ENCODE measurements at places on chromosomes 12 and 14. TPM values are rescaled to one million over a fixed set of nuclear protein-coding genes. Genes with fewer than 3 reads are reported as not detected.
A peak's percentile ranks its signal among the peaks of the same experiment; 100 is the strongest.

- DNase-seq, result no peak
Observed at GRCh38 chr14:90731487-90731886, 84.7 kb downstream of the TTC7B start.

- no peak for DNase-seq
Observed at GRCh38 chr12:71694099-71694820, 8.4 kb downstream of the TMEM19 start.

- DNase-seq, result no peak
Observed at GRCh38 chr12:113961921-113962710, 4.0 kb downstream of the RBM19 start.

DNA sequence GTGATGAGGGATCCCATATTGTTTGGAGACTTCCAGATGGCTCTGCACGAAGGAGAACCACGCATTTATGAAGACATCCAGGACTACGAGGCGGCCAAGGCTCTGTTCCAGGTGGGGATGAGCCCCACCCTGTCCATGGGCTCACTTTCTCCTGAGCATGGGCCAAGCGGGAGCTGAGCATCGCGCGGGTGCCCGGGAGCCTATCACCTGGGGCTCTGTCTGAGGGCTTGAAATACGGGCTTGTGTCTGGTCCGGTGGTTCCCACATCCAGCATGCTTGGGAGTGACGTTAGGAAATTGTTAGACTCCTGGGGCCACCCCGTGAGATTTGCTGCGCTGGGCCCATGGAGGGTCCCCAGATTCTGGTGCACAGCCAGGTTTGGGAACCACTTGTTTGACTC is 92.9 kb downstream of the CCDC92 start:
- DNase-seq, result peak; percentile 62

DNA sequence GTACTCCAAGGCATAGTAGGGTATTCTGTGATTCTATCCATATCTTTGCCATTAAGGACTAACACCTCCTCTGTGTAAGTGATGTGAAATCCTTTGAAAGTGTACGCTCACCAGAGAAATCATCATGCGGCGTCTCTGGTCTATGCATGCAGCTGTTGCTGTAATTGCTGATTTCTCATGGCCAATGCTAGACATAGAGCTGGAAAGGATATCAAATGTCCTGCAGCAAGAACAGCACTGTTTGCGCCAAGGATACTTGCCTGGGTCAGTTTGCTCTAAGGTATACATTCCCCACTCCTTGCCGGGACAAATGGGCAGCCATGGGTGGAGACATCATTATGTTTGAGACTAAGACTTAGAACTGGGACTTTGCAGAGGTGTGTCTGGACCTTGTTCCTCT is 896.4 kb downstream of the BCL11B start:
- DNase-seq, result no peak

- no peak for DNase-seq
Observed at GRCh38 chr12:22698576-22698975, 73.6 kb downstream of the ETNK1 start.

DNA sequence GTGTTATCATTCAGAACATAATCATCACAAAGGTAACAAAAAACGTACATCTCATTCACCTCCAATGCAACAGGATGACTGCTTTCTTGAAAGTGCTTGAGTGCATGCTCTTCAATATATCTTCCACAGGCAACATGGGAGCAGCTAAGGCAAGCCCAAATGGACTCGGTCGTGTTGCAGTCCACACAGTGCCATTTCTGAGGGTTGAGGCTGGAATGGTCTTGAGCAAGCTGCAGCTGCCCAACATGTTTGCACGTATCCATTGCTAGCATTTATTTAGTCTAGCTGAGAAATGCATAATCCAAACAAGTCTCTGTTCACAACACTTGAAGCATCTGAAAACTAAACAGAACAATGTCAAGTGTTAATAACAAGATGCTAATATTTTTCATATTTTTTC is 17.3 kb downstream of the USP44 start:
- DNase-seq, result no peak

DNA sequence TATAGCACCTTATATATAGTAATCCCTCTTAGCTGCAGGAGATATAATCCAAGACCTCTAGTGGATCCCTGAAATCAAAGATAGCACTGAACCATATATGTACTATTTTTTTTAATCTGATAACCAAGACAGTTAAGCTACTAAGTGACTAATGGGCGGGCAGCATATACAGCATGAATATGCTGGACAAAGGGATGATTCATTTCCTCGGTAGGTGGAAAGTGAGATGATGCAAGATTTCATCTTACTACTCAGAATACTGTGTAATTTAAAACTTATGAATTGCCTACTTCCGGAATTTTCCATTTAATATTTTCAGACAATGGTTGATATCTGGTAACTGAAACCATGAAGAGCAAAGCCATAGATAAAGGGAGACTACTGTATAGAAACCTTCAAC is 36.2 kb downstream of the PRMT8 start:
- DNase-seq, result no peak

DNA sequence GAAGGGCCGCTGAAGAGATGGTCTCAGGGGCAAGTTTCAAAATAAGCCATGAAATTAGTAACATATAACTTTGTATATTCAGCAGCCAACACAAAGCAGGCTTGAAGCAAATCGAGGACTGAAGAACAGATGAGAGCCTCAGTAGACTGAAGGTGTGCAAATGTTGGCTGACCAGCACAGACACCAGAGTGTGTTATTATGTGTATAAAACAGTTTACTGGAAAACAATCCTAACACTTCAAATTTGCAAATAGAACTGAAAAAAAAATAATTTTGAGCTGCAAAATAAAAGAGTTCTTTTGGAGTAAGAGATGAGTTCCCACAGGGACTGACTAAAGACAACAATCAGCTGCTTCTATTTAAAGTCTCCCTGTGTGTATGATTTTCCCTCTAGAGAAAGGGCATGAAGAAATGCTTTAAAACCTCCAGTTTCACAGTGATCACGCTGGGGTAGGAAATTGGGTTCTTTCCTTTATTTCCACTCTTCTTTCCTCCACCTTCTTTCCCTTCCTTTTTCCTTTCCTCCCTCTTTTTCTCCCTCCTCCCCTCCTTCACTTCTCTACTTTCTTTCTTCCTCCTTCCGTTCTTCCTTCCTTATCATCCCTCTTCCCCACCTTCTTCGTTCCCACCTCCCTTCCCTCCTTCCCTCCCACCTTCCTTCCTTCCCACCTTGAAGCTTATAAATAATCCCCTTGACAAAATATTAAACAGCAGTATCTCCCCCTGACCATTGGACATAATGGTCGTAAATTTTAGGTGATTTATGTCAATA is 383.9 kb upstream of the DCN start:
- no peak for DNase-seq

DNA sequence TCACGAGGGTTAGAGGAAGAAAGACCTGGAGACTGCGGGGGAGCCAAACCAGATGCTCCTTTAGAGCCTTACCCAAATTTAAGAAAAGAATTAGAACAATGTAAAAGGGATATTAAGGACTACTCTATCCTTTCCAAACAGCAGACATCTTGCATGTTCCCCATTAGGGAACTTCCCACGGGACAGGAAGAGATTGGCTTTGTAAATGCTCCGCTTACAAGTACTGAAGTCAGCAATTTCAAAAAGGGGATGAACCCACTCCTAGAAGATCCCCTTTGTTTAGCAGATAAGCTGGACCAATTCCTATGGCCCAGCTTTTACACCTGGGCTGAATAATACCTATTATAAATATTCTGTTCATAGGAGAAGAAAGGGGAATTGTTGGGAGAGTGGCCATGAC is 74.2 kb downstream of the APOBEC1 start:
- no peak for DNase-seq

GRCh38 chr14:105493921-105494605 is 3.0 kb downstream of the TEDC1 start:
- DNase-seq, result no peak

- DNase-seq, result no peak
Observed at GRCh38 chr12:13948621-13949020, 32.8 kb downstream of the GRIN2B start.

GRCh38 chr12:117538032-117538690 is 176.7 kb upstream of the NOS1 start:
- no peak for DNase-seq

- no peak for DNase-seq
Observed at GRCh38 chr12:126482238-126482889, 1417.1 kb downstream of the AACS start.

- no peak for DNase-seq
Observed at GRCh38 chr12:87847147-87847546, 182.1 kb downstream of the C12orf50 start.

- DNase-seq, result no peak
Observed at GRCh38 chr12:27161458-27162228, 79.3 kb upstream of the C12orf71 start.

DNA sequence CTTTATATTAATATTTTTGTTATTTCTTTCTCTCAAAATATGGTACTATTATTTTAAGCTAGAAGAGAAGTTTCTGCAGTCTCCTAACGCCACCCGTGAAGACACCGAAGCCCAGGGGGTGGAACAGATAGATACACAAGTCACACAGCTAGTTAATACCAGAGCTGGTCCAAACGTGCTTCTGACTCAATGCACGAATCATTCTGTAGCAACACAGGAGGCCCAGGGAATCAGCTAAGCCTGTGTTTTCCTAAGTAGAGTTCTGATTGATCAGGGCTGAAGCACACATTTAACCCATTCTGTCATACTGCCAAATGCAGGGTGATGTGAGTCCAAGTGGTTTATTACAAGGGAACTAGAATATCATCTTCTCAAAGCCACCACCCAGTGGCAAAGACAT is 116.9 kb upstream of the PWP1 start:
- DNase-seq, result no peak

DNA sequence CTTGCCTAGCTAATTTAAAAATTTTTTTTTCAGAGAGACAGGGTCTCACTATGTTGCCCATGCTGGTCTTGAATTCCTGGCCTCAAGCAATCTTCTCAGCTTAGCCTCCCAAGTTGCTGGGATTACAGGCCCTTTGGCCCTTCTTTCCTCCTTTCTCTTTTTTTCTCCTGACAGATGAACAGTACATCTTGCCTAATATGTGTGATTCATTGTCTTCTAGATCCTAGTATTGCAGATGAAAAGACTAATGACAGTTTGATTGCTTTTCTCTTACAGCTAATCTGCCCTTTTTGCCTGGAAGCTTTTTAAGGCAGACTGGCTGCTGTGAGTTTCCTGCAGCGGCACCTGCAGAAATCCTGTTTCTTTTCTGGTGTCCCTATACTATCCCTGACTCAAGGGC is 12.0 kb downstream of the DEPDC4 start:
- DNase-seq, result no peak

GRCh38 chr14:83217492-83217891 is 1683.8 kb upstream of the SEL1L start:
- no peak for DNase-seq

DNA sequence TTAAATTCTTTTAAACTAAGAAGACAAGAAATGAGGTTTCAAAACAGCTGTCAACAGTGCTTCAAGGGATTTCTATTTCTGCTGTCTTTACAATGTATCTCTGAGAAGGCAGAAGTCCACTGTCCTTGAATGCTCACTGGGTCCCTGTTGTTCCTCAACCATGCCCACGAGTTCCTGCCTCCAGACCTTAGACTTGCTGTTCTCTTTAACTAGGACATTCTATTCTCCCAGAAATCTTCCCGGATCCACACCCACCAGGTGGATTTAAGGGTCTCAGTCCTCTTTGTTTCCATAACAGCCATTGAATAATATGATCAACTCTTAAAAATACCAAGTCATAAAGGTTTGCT is 6.7 kb upstream of the SLC41A2 start:
- no peak for DNase-seq

DNA sequence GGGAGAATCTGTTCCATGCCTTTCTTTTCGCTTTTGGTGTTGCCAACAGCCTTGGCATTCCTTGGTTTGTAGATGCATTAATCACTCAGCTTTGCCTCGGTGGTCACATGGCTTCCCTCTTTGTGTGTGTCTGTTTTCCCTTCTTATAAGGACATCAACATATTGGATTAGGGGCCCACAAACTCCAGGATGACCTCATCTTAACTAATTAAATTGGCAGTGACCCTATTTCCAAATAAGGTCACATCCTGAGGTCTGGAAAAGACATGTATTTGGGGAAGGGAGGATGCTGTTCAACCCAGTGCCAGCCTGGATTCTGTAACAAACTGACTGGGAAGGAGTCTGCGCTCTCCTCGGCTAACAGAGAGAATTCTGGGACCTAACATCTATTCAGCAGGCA is 365.7 kb upstream of the FKBP4 start:
- DNase-seq, result no peak

GRCh38 chr12:43057566-43057965 is 468.0 kb upstream of the PRICKLE1 start:
- no peak for DNase-seq

DNA sequence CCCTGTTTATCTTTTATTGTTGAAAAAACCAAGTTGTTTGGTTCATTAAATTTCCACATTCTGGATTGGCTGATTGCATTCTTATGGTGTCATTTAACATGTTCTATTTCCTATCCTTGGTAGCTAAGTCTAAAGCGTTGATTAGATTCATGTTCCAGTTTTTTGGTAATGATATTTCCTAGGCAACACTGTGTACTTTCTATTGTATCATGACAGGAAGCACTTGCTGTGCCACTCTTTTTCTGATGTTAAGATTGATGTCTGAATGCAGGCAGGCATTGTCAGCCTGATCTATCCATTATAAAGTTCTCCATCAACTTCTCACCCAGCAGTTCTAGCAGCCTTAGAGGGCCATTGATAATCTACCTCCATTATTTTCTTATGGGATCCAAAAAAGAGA is 91.1 kb upstream of the ARID2 start:
- no peak for DNase-seq

GRCh38 chr14:30403791-30404190 is 155.2 kb upstream of the G2E3 start:
- no peak for DNase-seq

- DNase-seq, result no peak
Observed at GRCh38 chr14:22263961-22264360, 325.1 kb downstream of the DAD1 start.

- DNase-seq, result no peak
Observed at GRCh38 chr12:101954676-101955075, 77.3 kb downstream of the DRAM1 start.

DNA sequence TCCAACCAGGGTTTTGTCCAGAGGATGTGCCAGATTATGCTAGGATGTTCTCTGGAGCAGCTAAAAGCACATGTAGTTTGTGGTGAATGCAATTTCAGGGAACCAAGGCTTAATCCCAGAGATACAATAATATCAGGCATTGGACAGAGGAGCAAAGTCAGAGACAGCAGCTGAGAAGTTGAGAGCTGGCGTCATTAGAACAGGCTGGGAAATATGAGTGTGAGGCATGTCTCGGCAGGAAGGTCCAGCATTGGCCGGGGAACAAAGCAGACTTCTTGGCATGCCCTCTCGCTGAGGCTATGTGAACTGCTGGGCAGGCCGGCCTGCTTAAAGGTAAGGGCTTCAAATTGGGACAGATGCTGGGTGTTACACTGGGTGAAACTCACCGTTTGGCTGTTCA is 125.4 kb downstream of the CAND1 start:
- no peak for DNase-seq

Gene CLEC2A
- not detected for total RNA-seq

Gene SRRM4
- total RNA-seq, result not detected

Gene TMEM52B
- not detected for total RNA-seq

Gene CCDC175
- not detected for total RNA-seq

Gene PLXNC1
- total RNA-seq, result 8.9 TPM

Gene FAM181A
- not detected for total RNA-seq

Gene ALX1
- total RNA-seq, result not detected

Gene BCL7A
- total RNA-seq, result 3.2 TPM

Gene ANO4
- 0.77 TPM for total RNA-seq

Gene SMCO2
- total RNA-seq, result not detected

Gene TRHDE
- 14.5 TPM for total RNA-seq

Gene PIK3C2G
- total RNA-seq, result 0.13 TPM

Gene OS9
- total RNA-seq, result 251 TPM

Gene CIROP
- total RNA-seq, result not detected

Gene KRT83
- not detected for total RNA-seq

Gene PLCZ1
- total RNA-seq, result not detected

Gene P3H3
- total RNA-seq, result 11.1 TPM

Gene SLC2A3
- 238 TPM for total RNA-seq
